Hippocampal formation (tissue), 2 donors: ENCODE measurements at places on chromosomes 16 and 17.

GRCh38 chr16:54952195-54952594 lies 21.5 kb downstream of the IRX5 start:
- no peak for DNase-seq

- DNase-seq, result no peak
Observed at GRCh38 chr17:13152501-13152900, 134.7 kb upstream of the ELAC2 start.

GRCh38 chr17:54882950-54883349 lies 17.7 kb upstream of the TOM1L1 start:
- no peak for DNase-seq

DNA sequence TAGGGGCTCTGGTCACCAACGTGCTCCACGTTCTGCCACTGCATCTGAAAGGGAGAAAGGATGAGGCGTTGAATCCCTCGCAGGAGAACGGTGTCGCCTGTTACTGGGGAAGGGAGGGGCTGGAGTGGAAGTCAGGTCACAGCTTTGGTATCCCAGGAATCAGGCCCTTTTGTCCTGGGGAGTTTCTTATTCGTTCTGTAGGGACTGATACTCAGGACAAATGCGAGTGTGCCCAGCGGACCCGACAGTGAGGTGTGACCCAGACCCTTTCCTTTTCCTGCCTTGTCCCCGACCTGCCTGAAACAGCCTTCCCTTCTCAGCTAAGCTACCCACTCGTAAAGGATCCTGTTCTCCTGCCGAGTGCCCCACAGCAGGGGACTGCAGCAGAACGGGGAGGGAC lies 177.5 kb downstream of the VPS53 start:
- no peak for DNase-seq

- no peak for DNase-seq
Observed at GRCh38 chr17:37212179-37212578, 163.6 kb upstream of the C17orf78 start.
